ENCODE measurements at places on chromosomes 4 and X.

GRCh38 chrX:45506149-45506730 lies 305.6 kb upstream of the DIPK2B start:
- no peak for DNase-seq

DNA sequence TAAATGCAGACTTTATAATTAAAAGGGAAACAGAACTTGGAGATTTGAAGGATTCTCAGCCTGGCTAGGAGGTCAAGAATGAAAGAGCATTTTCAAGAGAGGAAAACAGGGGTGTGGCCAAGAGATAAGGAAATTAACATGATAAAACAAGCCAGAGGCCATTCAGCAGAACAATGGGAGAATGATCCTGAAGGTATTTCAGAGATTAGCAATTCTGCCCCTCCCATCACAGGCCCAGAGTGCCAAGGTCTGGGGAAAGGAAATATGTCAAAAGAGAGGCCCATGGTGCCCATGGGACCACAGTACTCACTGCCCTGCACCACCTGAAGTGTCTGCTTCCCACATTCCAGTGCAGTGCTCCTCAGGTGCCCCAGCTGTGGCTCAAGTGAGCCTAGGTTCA lies 188.5 kb upstream of the STS start:
- DNase-seq: no peak

DNA sequence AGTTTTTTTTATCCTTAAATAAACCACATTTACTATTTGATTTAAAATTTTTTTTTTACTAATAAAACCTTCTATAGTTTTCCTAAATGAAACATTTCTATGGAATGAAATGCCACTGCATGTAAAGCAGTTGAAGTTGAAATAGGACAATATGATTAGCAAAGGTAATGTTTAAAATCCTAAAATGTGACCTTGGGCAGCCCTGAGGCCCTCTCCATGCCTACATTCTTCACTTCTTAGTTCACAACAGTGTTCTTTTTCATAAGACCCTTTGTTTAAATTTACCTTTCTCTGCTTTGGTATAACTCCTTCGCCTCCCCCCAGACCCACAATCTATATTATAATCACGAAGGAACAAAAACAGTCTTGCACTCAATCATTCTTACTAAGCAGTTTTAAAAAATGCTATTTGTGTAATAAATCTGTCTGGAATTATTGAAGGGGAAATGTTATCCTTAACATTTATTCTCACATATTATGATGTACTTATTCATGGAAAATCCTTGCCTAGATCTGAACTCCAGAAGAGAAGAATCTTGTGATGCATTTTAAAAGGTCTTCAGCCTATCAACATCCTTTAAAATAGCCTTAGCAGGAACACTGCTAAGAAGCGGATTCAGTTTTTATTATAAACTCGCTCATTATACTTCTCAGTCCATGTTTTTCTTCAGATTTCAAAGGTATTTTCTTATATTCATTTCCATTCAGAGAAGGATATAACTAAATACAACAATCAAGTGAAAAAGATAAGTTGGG lies 124.6 kb upstream of the NAP1L5 start:
- no peak for DNase-seq

GRCh38 chr4:114040319-114041116 lies 61.1 kb upstream of the ARSJ start:
- no peak for DNase-seq

All from inflammatory macrophage (primary cell).